ENCODE measurements at places on chromosomes 12 and 14.

DNA sequence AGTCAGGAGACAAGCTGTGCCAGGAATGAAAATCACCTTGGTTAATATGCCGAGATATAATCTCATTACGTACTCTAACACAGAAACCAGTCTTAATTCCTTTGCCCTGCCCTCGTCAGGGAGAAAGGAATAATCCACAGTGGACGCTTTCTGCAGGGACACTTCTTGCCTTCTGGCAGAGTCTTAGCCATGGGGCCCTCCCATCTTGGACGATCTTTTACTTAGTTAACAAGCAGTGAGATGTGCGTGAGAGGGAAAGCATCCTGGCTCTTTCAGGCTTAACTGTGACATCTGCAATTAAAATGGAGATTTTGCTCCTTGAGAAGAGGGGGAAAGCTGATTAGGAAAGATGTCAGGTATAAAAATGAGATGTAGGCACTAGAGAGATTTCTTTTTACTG, 246.4 kb downstream of the TMEM132C start:
- DNase-seq = no peak

- no peak for DNase-seq
These were observed 5.3 kb upstream of the HIF1A start for GRCh38 chr14:61690039-61690438.

GRCh38 chr12:6461401-6462233, 8.9 kb downstream of the VAMP1 start:
- DNase-seq = no peak

DNA sequence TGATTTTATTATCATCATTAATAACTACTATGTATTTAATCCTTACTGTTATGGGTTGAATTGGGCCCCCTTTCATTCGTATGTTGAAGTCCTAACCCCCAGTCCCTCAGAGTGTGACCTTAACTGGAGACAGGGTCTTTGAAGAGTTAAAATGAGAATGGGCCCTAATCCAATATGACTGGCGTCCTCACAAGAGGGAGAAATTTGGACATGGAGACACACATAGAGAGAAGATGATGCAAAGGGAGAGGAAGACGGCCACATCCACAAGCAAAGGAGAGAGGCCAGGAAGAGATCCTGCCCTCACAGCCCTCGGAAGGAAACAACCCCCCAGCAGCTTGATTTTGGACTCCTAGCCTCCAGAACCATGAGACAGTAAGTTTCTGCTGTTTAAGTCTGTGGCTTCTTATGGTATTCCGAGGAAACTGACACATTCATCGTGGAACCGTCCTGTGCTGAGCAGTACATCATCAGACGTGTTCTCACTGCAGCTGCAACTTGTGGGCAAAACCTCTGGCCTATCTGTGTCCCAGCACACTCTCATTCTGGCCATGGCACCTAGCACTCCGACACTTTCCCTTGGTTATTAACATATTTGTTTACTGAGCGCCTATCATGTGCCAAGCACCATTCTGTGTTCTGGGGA, 127.6 kb downstream of the SLC38A6 start:
- no peak for DNase-seq

- no peak for DNase-seq
These were observed 8.4 kb downstream of the ARHGEF25 start for GRCh38 chr12:57619434-57620244.

- DNase-seq = no peak
These were observed 29.5 kb upstream of the EML1 start for GRCh38 chr14:99763527-99764221.

- DNase-seq = no peak
These were observed 4.4 kb upstream of the HOXC9 start for GRCh38 chr12:53995378-53996239.

DNA sequence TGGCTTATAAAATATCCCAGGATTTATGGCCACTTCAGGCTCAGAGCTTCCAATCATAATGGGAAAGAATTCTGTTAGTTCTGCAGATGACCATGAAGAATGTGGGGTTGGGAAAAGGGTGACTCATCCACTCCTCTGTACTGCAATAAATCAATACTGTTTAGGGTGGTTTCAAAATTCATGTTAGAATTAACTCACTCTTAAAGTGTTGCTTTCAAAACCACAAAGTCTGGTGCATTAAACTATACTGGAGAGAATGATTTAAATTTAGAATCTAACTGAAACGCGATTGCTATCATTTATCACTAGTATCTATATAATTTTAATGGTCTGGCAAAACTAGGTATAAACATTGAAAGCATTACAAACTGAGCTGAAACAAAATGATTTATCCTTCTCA, 798 bp downstream of the CCDC198 start:
- DNase-seq = peak; percentile 72

- no peak for DNase-seq
These were observed 17.3 kb downstream of the EML1 start for GRCh38 chr14:99810559-99810874.

DNA sequence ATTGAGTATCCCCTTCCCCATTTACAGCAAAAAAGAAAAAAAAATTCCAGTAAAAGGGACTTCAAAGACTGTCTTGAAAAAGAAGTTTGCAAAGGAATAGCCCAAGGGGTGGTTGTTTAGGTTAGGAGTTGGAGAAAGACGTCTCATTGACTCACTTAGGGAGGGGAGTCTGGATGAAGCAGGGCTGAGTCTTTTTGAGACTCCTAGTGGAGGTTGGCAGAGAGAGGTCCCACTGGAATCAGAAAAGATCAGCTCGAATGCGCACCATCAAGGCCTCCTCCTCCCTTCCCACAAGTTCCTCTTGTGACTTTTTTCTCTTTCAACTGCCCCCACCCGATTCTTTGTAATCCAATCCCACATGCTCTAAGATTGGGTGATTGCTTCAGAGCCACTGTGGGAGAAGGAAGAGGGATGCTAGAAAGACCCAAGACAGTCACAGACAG, 1.9 kb downstream of the ARHGEF40 start:
- no peak for DNase-seq

GRCh38 chr12:49762468-49762847, 21.1 kb downstream of the TMBIM6 start:
- DNase-seq = no peak

GRCh38 chr14:56341766-56342493, 223.7 kb downstream of the PELI2 start:
- no peak for DNase-seq

- DNase-seq = no peak
These were observed 22.8 kb upstream of the TSPAN9 start for GRCh38 chr12:3054374-3054773.

GRCh38 chr14:98909251-98909944, 362.6 kb downstream of the BCL11B start:
- DNase-seq = peak; percentile 66

DNA sequence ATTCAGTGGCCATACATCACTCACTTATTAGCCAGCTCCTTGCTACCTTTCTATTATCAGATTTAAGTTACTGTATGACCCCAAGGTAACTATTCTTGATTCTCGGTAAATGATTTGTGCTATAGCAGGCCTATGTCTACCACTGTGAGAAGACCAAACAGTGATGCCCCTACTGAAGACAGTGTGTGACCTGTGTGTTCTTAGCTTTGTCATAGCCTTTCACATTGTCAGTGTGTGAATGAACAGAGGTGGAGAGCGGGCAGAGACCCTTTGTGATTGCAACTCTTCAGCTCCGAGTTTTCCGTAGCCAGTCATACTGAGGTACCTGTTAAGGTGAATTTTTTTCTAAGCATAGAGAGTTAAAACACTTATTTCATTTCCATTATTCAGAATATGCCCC, 294.0 kb downstream of the LRFN5 start:
- DNase-seq = no peak

DNA sequence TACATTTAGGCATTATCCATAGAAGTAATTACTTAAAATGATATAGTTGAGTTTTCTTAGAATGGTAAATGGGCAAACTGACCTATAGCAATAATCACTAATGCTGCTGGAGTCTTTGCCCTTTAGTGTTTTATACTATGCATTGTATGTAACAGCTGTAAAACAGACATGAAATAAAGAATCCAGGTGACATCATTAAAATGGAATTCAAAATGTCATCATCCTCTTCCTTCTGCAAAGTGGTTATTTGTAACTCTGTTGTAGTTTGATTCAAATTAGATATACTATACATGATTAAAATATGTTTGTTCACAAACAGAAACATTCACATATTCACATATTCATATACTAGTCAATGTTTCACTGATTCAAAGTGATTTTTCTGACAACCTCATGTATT, 598.8 kb downstream of the SLC16A7 start:
- no peak for DNase-seq

DNA sequence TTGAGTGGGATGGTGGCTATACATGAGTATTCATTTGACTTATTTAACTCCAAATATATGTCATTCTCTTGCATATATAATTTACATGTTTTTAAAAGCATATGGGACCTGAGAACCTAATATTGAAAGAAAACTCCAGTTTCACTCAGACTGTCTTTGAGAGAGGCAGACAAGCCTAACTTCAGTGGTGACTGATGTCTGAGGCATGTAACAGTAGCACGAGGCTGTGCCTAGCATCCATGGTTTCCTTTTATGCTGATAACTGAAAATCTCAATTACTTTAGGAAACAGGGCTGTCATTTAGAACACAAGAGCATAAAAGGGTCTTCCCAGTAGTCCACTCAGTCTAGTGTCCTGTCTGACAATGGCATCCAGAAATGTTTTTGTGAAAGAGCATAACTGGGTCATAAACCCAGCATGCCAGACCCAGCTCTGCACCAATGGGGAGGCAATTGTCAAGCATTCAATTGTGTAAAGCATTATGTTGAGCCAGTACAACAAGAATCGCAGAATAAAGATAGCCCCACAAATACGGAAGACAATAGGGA, 24.3 kb downstream of the MAPK1IP1L start:
- no peak for DNase-seq

DNA sequence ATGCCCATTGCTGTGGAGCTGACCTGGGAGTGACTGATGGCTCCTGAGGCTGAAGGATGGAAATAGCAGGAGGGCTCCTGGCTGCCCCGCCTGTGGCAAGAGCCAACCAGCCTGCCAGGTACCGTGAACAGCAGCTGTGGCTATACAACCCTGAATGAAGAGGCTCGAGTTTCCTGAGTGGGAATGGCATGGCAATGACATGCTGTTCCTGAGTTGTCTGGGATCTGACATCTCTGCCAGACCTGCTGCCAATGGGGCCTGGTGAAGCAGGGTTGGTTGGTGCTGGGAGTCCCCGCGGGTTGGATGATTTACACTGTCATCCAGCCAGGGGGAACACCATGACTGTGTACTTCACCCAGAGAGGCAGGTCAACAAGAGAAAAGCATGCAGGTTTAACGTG, 31.8 kb upstream of the LRRC10 start:
- DNase-seq = no peak

- peak; percentile 84 for DNase-seq
These were observed 56.7 kb downstream of the MSRB3 start for GRCh38 chr12:65335021-65335714.

- DNase-seq = peak; percentile 60
These were observed 157.4 kb upstream of the FOXG1 start for GRCh38 chr14:28608851-28609828.
